ENCODE measurements at places on chromosomes 3 and 15.

DNA sequence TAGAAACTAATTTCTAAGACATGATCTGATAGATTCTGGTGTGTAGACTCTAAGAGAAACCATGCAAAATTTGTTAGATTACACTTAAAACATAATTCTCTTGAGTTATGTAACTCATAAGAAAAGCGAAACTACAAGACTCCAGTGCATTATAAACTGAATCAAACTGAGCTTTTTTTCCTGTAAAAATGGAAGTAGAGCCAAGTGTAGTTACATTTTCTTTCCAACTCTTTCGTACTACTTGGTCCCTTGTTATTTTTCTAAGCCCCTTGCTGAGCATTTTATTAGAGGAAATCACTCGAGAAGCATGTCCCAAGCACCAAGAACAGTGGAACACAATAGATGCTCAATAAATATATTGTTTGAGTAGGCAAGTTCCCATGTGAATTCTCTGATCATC lies 130.2 kb downstream of the GADL1 start:
- no peak for DNase-seq

DNA sequence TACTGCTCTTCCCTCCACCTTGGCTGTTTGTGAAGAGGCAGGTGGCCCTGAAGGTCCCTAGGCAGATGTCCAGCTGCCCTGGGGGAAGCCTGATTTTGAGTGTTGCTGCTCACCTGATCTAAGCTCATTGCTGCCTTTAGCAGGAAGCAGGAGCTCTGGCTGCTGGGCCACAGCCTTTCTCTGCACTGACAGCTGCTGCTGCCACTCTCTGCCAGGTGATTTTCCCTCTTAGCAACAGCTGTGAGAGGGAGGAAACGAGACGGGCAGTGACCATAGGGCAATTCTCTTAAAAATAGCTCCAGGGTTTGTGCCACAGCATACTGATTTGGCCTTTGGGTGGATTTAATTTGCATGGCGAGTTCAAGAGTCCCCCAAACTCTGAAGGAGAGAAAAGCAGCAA lies 415.8 kb upstream of the SEMA6D start:
- DNase-seq, result no peak

DNA sequence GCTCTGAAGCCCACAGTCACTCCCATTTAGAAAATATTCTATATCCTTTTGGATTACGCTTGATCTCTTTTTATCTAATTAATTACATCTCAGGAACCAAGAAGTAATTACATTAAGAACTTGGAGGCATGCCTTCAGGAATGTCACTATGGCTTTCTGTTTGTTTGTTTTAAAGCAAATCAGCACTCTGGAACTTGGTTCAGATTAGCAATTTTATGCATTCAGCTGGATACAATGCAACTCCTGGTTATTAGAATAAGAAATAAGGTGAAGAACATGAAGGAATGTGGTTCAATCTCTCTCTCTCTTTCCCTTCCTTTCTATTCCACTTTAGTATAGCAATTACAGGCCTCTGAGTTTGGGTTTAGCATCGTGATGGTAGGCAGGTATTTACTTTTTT lies 235.8 kb downstream of the FHIT start:
- DNase-seq, result no peak

GRCh38 chr3:53161820-53162671 lies 1.0 kb downstream of the PRKCD start:
- DNase-seq, result no peak

DNA sequence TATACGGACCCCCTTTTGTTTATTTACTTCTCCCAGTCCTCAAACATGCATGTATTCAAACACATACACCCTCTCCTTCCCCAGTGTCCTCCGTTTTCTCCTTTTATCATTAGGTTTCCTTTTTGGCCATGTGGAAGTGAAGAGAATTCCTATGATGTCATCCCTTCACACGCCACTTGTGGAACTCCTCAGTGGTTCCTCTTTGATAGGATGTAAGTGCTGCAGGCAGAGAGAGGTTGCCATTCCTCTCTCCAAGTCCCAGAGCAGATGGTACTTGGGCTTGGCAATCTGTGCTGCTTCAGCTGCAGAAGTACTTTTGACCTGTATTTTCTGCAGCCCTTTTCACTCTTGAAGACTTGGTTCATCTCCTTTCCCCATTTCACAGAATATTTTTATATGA lies 32.9 kb upstream of the CRTC3 start:
- DNase-seq, result no peak

- DNase-seq, result no peak
These were observed 165.0 kb upstream of the CTDSPL start for GRCh38 chr3:37696661-37697060.

DNA sequence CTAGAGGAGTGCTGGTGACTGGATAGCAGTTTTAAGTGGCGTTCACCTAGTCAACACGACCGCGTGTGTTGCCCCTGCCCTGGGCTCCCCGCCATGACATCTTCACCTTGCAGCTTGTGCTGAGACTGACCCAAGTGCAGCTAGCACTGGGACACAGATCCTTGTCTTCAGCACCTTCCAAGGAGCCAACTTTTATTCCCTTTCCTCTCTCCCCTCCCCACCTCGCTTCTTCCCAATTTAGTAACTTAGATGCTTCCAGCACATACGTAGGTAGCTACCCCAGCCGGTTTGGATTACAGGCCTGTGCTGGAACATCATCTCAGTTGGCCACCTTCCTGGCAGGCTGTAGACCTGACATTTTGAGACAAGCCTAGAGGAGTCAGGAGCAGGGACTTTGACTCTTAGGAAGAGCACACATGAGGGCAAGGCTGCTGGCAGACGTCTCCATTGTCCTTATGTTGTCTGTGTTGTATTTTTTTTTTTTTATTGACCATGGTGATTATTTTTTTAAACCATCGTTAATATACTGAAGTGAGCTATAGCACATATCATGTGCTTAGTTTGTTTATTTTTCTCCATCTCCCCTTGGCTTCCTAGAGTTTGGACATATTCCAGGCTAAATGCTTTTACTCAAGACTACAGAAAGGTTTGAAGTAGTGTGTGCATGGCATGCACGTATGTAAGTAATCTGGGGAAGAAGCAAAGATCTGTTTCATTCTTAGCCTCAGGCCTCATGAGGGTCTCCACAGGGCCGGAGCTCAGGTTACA lies 61.1 kb downstream of the AAGAB start:
- no peak for DNase-seq

DNA sequence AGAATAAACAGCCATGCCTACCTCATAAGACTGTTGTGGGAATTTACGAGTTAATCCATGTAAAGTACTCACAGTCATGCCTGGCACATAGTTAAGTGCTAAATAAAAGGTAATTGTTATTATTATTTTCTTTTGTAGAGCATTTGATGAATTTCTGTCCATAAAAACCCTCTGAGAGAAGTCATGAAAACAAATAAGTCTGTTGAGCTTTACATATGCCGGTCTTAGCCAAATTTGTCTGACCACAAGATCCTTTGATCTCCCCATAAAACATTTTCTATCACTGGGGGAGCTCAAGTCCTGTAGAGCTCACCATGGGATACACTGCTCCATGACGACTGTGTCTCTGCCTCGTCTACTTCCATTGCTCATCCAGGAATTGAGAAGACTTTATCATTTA lies 114.0 kb downstream of the MAGI1 start:
- DNase-seq, result no peak

GRCh38 chr3:46912986-46913385 lies 35.5 kb downstream of the PTH1R start:
- DNase-seq, result no peak

DNA sequence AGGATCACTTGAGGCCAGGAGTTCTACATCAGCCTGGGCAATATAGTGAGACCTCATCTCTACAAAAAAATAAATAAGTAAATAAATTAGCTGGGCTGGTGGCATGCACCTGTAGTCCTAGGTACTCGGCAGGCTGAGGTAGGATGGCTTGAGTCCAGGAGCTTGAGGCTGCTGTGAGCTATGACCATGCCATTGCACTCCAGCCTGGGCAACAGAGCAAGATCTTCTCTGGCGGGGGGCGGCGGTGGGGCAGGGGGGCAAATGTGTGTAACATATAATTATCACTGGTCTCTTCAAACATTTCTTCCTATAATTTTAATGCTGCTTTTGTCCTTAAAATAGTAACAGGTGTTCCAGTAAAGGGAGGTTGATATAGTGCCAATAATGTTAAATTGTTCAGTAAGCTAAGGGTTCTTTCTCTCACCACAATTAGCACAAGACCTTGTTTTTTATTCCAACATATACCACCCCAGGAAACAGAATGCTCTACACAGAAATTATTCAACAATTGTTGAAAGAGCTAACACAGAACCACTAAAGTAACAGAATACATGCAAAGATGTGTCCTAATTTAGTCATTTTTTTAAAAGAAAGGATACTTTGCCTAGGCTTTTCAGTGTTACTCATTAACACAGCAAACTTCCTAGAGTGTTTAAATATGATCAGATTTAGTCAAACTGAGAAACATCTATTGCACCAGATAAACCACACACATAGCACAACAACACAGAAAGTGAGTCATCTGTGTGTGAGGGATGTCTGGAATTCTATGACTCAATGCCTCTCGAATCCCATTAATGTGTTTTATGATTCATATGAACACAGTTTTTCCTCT lies 29.1 kb downstream of the ANKRD28 start:
- no peak for DNase-seq

DNA sequence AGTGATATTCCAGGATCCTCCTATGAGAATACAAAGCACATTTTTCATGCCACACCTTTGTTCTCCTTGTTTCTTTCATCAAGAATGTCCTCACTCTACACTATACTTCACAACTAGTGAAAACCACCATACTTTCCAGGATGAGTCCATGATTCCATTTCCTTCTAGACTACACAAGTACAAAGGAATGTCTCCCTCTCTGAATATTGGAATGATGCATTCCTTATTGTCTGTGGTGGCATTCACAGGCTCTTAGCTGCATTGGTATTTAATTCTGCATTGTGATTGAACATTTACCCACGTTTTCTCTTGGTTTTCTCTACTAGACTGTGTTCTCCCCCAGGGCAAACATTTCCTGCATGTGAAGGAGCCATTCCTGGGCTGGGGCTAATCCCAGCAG lies 217.5 kb downstream of the RAP2B start:
- no peak for DNase-seq

DNA sequence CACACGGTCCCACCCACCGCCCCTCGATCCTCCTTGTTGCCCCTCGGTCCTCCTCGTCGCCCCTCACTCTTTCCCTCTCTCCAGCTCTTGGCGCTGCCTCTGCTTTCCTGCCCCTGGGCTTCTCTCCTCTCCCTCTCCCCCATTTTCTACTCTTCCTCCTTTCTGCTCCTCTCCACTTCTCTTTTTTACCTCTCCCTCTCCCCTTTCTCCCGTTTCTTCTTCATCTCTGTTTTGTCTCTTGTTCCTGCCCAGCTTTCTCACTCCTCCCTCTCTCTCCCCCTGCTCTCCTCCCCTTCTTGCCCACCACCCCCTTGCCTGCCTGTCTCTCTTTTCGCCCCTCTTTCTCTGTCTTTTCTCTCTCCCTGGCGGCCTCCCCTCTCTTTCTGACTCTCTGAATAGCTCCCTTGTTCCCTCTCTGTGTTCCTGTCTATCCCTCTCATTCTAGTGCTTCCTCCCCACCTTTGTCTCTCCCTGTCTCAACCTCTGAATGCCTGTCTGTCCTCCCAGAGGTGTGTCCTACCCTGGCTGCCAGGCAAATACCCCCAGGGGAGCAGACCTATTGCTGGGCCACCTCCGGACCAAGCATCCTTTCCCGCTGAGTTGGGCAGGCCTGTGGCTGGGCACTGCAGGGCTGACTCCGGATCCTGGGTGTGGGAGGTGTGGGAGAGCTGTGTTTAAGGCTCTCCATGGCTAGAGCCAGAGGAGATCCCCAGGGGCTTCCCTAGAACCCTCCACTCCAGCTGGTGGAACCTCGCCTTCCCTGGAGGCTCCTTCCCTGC lies 41.0 kb downstream of the EPHB3 start:
- DNase-seq, result no peak

GRCh38 chr3:15886521-15886920 lies 88.7 kb upstream of the ANKRD28 start:
- DNase-seq, result no peak

- DNase-seq, result no peak
These were observed 1.1 kb upstream of the PARL start for GRCh38 chr3:183885766-183886165.

DNA sequence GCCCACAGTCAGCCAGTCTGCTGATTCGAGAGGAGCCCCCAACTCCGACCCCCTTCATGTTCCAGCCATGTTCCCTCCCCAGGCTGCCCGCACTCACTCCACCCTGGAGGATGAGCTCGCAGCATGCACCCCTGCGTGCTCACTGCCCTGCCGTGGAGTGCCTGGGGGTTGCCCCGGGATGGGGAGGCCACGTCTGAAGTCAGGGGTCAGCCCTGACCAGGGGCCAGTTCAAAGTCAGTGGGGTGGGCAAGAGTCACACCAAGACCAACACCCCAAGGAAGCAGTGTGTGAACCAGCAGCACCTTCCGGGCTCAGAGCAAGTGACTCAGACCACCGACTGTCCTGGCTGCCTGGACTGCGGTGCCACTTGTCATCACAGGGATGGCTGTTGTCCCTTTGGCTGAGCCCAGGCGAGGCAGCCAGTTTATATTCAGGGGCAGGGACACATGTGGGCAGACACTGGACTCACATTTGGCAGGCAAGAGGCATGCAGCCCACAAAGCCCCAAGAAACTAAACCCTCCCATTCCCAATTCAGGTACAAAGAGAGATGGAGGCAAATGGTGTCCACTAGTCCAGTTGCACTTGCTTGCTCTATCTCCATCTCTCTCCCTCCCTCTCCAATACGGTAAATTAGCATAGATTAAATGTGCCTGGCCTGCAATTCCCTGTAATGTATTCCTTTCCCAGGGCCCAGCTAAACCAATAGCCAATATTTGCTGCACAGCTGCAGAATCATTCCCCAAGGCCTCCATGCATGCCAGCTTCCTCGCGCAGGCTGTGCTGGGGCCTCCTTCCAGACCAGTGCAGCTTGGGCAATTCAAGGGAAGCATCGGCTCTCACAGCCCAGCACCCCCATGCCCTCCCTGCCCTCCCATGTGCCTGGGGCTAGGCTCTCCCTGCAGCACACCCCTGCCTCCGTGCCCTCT lies 135.7 kb upstream of the IQSEC1 start:
- DNase-seq, result no peak

DNA sequence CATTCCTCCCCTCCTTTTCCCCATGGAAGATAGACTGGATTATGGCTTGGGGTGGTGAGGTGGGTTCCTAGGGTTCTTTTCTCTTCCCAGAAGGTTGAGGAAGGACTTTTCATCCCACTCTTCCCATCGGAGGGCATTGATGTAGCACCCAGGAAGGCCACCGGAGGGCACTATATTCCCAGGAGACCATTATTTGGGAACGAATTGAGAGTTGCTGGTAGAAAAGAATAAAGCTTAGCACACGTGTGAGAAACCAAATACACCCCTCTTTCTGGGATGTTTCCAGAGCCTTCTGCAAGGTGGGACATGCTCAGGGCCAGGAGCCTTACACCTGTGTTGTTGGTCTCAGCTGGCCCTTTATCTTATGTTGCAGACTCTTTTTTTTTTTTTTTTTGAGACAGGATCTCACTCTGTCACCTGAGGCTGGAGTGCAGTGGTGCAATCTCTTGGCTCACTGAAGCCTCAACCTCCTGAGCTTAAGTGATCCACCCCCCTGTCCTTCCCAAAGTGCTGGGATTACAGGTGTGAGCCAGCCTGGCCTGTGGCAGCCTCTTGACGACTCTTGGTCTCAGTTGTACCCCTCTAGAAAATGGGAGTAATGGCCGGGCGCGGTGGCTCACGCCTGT lies 6.3 kb upstream of the CDC25A start:
- DNase-seq, result no peak
